ENCODE measurements at places on chromosomes 16 and 17. TPM values are rescaled to one million over a fixed set of nuclear protein-coding genes. Genes with fewer than 3 reads are reported as not detected.

Gene MYLK3
- 4.8 TPM for total RNA-seq

Gene MT3
- not detected for total RNA-seq

Gene CTRL
- not detected for total RNA-seq

Gene HES7
- not detected for total RNA-seq

Gene OR1E2
- not detected for total RNA-seq

Gene CD7
- 2.1 TPM for total RNA-seq

Gene PTX4
- not detected for total RNA-seq

Gene SECTM1
- total RNA-seq = 3.5 TPM

Gene GPRC5C
- 2.8 TPM for total RNA-seq

Gene MT1G
- not detected for total RNA-seq

Gene HOXB3
- 11.3 TPM for total RNA-seq

Gene ZG16
- not detected for total RNA-seq

Gene CDH13
- total RNA-seq = 98.6 TPM

Gene NGFR
- total RNA-seq = 47.9 TPM

Gene RASD1
- 5.9 TPM for total RNA-seq

Gene CCDC78
- 2.3 TPM for total RNA-seq

Gene HOXB5
- total RNA-seq = 0.59 TPM

Gene DPEP3
- total RNA-seq = not detected

Gene MYH1
- total RNA-seq = under 0.01 TPM

Gene KRTAP1-5
- total RNA-seq = not detected

Gene NXPH3
- 6.5 TPM for total RNA-seq

Gene EVPL
- 3.7 TPM for total RNA-seq

Gene CACNG5
- not detected for total RNA-seq

Gene CCL8
- not detected for total RNA-seq

Gene SEPTIN12
- total RNA-seq = not detected

Gene KATNIP
- total RNA-seq = 12.1 TPM

Gene NAGPA
- 7.6 TPM for total RNA-seq

Gene SLC35G6
- not detected for total RNA-seq

Gene PDILT
- total RNA-seq = not detected

Gene PRKCA
- 76.1 TPM for total RNA-seq

Gene RFWD3
- total RNA-seq = 3.6 TPM

Gene CLEC19A
- total RNA-seq = not detected

Gene PIK3R6
- 0.34 TPM for total RNA-seq

Gene WNT9B
- total RNA-seq = not detected

Gene NDRG4
- 88.6 TPM for total RNA-seq

Gene SULT1A1
- 6.4 TPM for total RNA-seq

Gene FAM20A
- total RNA-seq = 23.6 TPM

Gene CDH8
- 2.0 TPM for total RNA-seq

Gene NSRP1
- total RNA-seq = 15.1 TPM

Gene ZNF830
- total RNA-seq = 19.5 TPM

Gene FOXJ1
- total RNA-seq = 0.55 TPM

Gene TBC1D3E
- not detected for total RNA-seq

Measured in uterus (tissue), 4 donors.